ENCODE measurements at places on chromosomes 13 and 19.

DNA sequence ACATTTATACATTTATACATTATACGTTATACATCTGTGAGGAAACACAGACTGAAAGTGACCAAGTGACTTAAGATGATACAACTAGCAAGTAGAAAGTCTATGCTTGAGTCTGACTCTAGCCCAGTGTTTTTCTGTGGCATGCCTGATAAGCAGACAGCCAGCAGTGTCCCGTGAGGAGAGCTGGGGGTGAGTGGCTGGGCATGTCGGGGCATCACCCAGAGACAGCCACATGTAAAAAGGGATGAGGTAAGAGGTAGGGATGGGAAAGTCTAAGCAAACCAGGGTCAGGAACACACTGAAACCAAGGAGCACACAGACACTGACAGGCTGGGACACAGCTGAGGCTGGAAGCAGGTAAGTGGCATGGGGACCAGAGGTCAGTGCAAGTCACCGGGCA lies 333.2 kb downstream of the FOXO1 start:
- H3K27ac ChIP-seq = no peak overlapping the region
- H3K27me3 ChIP-seq = no peaks in the 10 kb centered on the region
- no peak overlapping the region for H3K4me3 ChIP-seq
- H3K36me3 ChIP-seq = no peaks in the 10 kb centered on the region
- DNase-seq = no peak

- H3K27me3 ChIP-seq = no peaks in the 10 kb centered on the region
- no peak for DNase-seq
- H3K27ac ChIP-seq = no peak overlapping the region
- H3K36me3 ChIP-seq = no peaks in the 10 kb centered on the region
- H3K4me1 ChIP-seq = no peaks in the 10 kb centered on the region
- H3K4me3 ChIP-seq = no peak overlapping the region
These were observed 30.7 kb upstream of the CSNK1A1L start for GRCh38 chr13:37136187-37136586.

GRCh38 chr13:49636705-49637104 lies 8.4 kb downstream of the ARL11 start:
- no peak for DNase-seq
- peaks cover 15% of the 10 kb centered on the region for H3K4me1 ChIP-seq
- H3K27me3 ChIP-seq = no peaks in the 10 kb centered on the region
- no peaks in the 10 kb centered on the region for H3K36me3 ChIP-seq
- H3K27ac ChIP-seq = no peak overlapping the region

GRCh38 chr13:80901111-80901510 lies 560.2 kb upstream of the SPRY2 start:
- no peaks in the 10 kb centered on the region for H3K27me3 ChIP-seq
- no peak overlapping the region for H3K27ac ChIP-seq

GRCh38 chr13:51550151-51550550 lies 34.1 kb upstream of the WDFY2 start:
- no peak for DNase-seq
- no peaks in the 10 kb centered on the region for H3K4me1 ChIP-seq
- no peak overlapping the region for H3K4me3 ChIP-seq
- H3K27ac ChIP-seq = no peak overlapping the region
- no peaks in the 10 kb centered on the region for H3K36me3 ChIP-seq

DNA sequence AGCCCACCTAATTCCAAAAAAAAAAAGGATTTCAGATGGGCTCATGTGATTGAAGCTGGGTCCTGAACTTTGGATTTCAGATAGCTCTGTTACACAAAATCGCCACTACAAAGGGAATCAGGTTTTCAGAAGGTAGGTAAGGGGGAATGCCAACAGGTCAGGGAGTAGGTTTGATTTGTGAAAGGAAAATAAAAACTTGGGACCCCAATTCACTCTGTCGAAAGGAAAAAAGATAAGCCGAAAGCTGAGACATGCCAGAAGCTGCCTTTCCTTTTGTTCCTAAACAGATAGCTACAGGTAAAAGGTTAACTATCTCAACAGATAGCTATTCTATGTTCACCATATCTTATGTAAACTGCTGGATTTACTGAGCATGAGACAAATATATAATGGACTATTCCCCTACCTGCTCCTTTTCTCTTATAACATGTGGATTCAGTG lies 4.0 kb downstream of the KRTDAP start:
- H3K36me3 ChIP-seq = no peaks in the 10 kb centered on the region
- no peaks in the 10 kb centered on the region for H3K27me3 ChIP-seq

GRCh38 chr19:32415246-32415645 lies 9.7 kb downstream of the DPY19L3 start:
- no peak for DNase-seq
- no peaks in the 10 kb centered on the region for H3K27me3 ChIP-seq
- H3K27ac ChIP-seq = no peak overlapping the region

- no peak for DNase-seq
- H3K36me3 ChIP-seq = no peaks in the 10 kb centered on the region
- H3K4me1 ChIP-seq = peaks cover 35% of the 10 kb centered on the region
- H3K27ac ChIP-seq = no peak overlapping the region
- no peak overlapping the region for H3K4me3 ChIP-seq
These were observed 2.5 kb upstream of the PAK4 start for GRCh38 chr19:39122934-39123731.

- H3K27ac ChIP-seq = no peak overlapping the region
- H3K4me1 ChIP-seq = peaks cover 3% of the 10 kb centered on the region
- no peaks in the 10 kb centered on the region for H3K27me3 ChIP-seq
- DNase-seq = peak; percentile 71
- no peaks in the 10 kb centered on the region for H3K36me3 ChIP-seq
These were observed 172.1 kb downstream of the USP12 start for GRCh38 chr13:26999499-26999898.

DNA sequence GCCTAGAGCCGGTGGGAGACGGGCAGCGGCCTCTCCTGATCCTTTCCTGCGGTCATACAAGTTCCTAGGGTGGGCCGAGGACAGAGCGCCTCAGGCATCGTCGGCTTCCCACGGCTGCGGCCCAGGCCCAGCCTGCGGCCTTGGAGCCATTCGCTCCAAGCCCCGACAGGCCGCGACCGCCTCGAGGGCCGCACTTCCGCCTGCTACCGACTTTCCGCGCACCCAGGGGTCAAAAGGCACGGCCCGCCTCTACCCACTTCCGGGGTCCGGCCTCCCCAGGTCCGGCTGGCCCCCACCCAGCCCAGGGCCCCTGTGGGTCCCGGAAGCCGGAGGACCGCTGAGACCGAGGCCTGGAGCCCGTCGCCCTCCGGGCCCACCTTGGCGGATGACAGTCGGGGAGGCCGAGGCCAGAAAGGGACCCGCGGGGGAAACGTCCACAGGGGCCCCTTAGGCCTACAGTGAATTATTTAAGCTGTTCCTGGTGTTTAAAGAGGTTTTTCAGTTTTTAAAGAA lies 16.2 kb downstream of the ZIC2 start:
- no peaks in the 10 kb centered on the region for H3K4me1 ChIP-seq
- H3K36me3 ChIP-seq = no peaks in the 10 kb centered on the region
- H3K27ac ChIP-seq = no peak overlapping the region
- no peak overlapping the region for H3K4me3 ChIP-seq

DNA sequence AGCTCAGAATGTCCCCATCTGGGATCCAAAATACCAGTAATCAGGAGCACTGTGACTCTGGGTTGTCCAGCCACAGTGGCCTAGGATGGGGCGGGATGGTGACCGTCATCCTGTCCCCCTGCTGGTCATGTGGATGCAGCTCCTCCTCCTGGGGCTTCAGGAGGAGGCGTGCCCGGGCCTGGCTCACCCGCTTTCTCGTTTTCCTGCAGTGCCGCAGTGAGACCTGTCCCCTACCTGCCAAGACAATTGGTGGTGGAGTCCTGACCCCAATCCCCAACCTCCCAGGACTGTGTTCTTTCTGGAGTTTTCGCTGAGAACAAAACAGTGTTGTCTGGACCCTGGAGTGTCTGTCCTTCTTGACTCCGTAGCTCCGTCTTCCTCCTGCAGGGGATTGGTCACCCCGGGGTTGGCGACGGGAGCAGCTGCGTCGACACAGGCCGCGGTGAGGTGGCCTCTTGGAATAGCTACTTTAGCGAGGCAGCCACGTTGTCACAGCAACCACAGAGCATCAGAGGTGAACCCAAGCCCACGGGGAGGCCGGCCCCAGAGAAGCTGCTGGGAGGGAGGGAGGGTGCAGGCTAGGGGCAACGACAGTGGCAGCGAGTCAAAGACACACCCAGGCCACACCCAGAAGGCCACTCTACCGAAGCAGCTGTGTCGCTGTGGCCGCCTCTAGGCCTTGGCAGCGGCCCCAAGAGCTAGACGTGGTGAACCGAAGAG lies 10.2 kb upstream of the EMC10 start:
- H3K4me3 ChIP-seq = no peak overlapping the region
- DNase-seq = no peak
- H3K36me3 ChIP-seq = no peaks in the 10 kb centered on the region
- no peak overlapping the region for H3K27ac ChIP-seq
- H3K4me1 ChIP-seq = no peaks in the 10 kb centered on the region

DNA sequence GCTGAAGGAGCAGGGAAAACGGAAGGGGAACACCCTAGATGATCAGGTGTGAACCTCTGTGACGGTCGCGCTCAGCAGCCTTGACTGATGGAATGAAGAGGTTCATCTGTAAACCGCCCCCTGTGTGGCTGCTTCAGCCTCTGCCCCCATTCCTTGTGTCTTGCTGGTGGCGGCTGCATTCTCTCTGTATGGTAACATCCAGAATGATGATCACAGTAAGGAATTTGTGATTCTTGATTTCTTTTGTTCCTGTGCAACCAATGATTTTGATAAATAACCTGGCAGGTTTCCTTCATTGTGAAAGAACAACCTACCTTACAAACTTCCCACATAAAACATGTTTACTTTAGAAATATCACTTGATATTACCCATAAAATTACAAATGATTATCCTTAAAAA lies 118.7 kb upstream of the MCF2L start:
- peaks cover 88% of the 10 kb centered on the region for H3K36me3 ChIP-seq
- no peak overlapping the region for H3K27ac ChIP-seq
- H3K27me3 ChIP-seq = no peaks in the 10 kb centered on the region
- no peaks in the 10 kb centered on the region for H3K4me1 ChIP-seq
- DNase-seq = peak; percentile 25
- no peak overlapping the region for H3K4me3 ChIP-seq

- H3K36me3 ChIP-seq = no peaks in the 10 kb centered on the region
- DNase-seq = no peak
- no peaks in the 10 kb centered on the region for H3K27me3 ChIP-seq
- H3K4me3 ChIP-seq = no peak overlapping the region
- H3K4me1 ChIP-seq = no peaks in the 10 kb centered on the region
These were observed 984.8 kb upstream of the MIR17HG start for GRCh38 chr13:90362707-90363106.

DNA sequence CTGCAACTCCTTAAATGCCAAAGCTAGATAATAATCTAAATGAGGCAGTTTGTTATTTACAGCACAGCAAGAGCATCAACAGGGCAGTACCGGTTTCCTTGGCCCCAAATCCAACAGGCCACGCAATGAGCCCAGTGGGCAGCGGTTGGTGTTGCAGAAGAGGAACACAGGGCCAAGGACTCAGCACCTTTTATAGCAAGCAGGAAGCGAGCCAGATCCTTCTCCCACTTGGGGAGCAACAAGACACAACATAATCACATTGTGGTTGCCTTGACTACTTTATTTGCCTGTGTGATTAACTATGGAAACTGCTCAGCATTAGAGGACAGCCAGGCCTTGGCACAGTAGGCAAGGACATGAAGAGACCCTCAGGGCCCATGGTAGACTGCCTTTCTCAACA lies 67.1 kb upstream of the HTR2A start:
- no peak overlapping the region for H3K4me3 ChIP-seq
- no peaks in the 10 kb centered on the region for H3K27me3 ChIP-seq
- H3K4me1 ChIP-seq = peaks cover 3% of the 10 kb centered on the region
- no peak overlapping the region for H3K27ac ChIP-seq

- H3K27ac ChIP-seq = no peak overlapping the region
- H3K4me3 ChIP-seq = no peak overlapping the region
- H3K4me1 ChIP-seq = no peaks in the 10 kb centered on the region
- no peak for DNase-seq
These were observed 312.5 kb downstream of the OLFM4 start for GRCh38 chr13:53341144-53341510.

DNA sequence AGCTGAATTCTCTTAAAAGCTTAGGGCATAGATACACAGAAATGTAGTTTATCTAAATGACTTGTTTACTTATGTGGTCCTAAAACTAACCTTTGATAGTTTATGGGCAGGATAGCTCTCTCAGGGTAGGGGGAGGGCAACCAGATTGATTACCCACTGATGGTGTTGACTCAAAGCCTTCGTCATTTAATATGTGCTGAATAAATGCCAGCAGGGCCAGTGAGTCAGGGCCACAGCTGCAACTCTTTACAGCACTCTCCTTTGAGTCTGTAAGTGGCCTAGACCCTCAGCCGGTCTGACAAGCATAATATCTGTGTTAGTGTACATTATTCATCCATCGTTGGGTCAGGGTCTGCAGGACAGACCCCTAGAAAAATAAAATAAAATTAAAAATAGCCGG lies 128.5 kb downstream of the ZNF675 start:
- no peaks in the 10 kb centered on the region for H3K4me1 ChIP-seq
- no peaks in the 10 kb centered on the region for H3K36me3 ChIP-seq

DNA sequence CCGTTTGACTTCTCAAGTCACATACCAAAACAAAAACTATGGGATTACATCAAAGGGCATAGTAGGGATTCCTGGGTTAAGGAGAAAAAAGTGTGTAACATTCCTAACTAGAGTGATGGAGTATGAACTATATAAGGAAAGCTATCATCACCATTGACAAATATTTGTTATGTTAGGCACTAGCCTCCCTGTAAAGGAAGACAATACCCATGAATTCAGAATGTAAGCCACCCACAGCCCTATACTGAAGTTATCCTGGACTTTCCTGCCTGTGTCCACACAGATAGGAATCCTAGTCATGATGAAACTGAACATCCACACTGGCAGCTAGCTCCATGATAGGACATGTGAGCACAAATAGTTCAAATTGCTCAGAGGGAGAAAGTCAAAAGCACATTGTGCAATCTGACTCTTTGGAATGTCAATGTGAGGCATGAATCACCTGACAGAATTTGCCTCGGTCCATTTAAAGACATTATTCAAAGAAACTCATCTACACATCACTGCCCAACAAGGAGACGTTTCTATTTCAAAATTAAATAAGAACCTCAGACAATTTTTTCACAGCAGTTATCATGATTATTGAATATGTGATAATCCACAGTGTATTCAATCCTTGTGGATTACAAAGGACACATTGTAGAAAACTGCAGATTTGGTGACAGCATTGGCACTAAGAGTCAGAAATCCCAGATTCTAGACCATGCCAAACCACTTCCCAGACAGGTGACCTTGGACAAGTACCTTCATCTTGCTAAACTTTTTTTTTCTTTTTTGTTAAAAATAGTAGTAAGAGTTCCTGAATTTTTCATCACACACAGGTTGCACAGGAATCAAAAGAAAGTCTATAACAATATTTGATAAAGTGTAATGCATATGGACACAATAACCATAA lies 529.3 kb downstream of the IRS2 start:
- H3K27ac ChIP-seq = no peak overlapping the region
- H3K4me3 ChIP-seq = no peak overlapping the region
- H3K27me3 ChIP-seq = no peaks in the 10 kb centered on the region
- H3K4me1 ChIP-seq = no peaks in the 10 kb centered on the region
- no peak for DNase-seq
